ENCODE measurements at places on chromosomes 3 and 15.

GRCh38 chr15:94258246-94258645 lies 26.9 kb downstream of the MCTP2 start:
- DNase-seq = no peak
- H3K27me3 ChIP-seq = no peaks in the 10 kb centered on the region
- peaks cover 15% of the 10 kb centered on the region for H3K4me1 ChIP-seq
- no peak overlapping the region for H3K27ac ChIP-seq
- no peaks in the 10 kb centered on the region for H3K36me3 ChIP-seq
- H3K4me3 ChIP-seq = no peak overlapping the region

- DNase-seq = no peak
- H3K36me3 ChIP-seq = no peaks in the 10 kb centered on the region
- H3K27me3 ChIP-seq = no peaks in the 10 kb centered on the region
- H3K4me3 ChIP-seq = no peak overlapping the region
- no peaks in the 10 kb centered on the region for H3K4me1 ChIP-seq
Observed at GRCh38 chr3:78048698-78049097, 1008.8 kb downstream of the ROBO2 start.

- no peak overlapping the region for H3K4me3 ChIP-seq
- H3K27ac ChIP-seq = no peak overlapping the region
- H3K27me3 ChIP-seq = no peaks in the 10 kb centered on the region
- DNase-seq = no peak
- H3K36me3 ChIP-seq = no peaks in the 10 kb centered on the region
Observed at GRCh38 chr3:38826001-38826400, 10.0 kb upstream of the SCN10A start.

- H3K27ac ChIP-seq = no peak overlapping the region
- H3K4me3 ChIP-seq = no peak overlapping the region
- H3K36me3 ChIP-seq = peaks cover 11% of the 10 kb centered on the region
- H3K4me1 ChIP-seq = no peaks in the 10 kb centered on the region
- no peaks in the 10 kb centered on the region for H3K27me3 ChIP-seq
Observed at GRCh38 chr15:59131969-59132562, 27.1 kb downstream of the CCNB2 start.

DNA sequence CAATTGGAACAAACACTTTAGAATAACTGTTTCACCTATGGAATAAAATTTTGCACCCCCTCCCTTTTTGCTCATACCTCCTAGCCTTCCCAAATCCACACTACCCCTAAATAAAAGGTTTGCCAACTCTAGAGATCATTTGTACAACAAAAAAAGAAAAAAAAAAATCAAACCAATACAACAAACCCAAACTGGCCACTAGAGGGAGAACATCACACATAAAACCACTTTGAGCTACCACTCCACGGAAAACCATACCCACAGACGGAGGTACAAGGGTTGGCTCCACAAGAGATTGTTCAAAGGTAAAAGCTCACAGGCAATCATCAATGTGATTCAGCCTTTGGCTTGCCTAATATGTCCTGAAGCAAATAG lies 47.6 kb downstream of the SETMAR start:
- peak overlapping the region; percentile 37 for H3K27ac ChIP-seq
- H3K4me3 ChIP-seq = no peak overlapping the region
- H3K36me3 ChIP-seq = no peaks in the 10 kb centered on the region

- no peak overlapping the region for H3K4me3 ChIP-seq
- H3K27me3 ChIP-seq = no peaks in the 10 kb centered on the region
- DNase-seq = no peak
- no peak overlapping the region for H3K27ac ChIP-seq
- peaks cover 10% of the 10 kb centered on the region for H3K4me1 ChIP-seq
- no peaks in the 10 kb centered on the region for H3K36me3 ChIP-seq
Observed at GRCh38 chr15:40354408-40355171, 3.4 kb upstream of the DISP2 start.

DNA sequence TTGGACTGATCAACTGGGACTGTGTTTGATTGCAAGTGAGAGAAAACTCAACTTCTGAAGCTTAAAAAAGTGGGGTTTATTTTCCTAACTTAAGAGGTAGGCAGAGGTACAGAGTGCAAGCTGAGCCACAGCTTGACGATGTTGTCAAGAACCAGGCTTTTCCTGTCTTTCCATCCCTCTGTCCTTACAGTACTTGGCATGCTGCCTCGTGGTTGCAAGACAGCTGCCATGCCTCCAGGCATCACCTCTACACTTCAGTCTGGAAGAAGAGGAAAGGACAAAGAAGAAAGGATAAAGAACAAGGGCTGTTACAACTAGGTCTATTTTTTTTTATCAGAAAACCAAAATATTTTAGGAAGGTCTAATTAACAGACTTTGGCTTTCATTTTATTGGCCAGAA lies 51.8 kb upstream of the GALNT15 start:
- no peak overlapping the region for H3K4me3 ChIP-seq
- no peaks in the 10 kb centered on the region for H3K4me1 ChIP-seq
- H3K27ac ChIP-seq = peak overlapping the region; percentile 10
- no peak for DNase-seq
- no peaks in the 10 kb centered on the region for H3K36me3 ChIP-seq

DNA sequence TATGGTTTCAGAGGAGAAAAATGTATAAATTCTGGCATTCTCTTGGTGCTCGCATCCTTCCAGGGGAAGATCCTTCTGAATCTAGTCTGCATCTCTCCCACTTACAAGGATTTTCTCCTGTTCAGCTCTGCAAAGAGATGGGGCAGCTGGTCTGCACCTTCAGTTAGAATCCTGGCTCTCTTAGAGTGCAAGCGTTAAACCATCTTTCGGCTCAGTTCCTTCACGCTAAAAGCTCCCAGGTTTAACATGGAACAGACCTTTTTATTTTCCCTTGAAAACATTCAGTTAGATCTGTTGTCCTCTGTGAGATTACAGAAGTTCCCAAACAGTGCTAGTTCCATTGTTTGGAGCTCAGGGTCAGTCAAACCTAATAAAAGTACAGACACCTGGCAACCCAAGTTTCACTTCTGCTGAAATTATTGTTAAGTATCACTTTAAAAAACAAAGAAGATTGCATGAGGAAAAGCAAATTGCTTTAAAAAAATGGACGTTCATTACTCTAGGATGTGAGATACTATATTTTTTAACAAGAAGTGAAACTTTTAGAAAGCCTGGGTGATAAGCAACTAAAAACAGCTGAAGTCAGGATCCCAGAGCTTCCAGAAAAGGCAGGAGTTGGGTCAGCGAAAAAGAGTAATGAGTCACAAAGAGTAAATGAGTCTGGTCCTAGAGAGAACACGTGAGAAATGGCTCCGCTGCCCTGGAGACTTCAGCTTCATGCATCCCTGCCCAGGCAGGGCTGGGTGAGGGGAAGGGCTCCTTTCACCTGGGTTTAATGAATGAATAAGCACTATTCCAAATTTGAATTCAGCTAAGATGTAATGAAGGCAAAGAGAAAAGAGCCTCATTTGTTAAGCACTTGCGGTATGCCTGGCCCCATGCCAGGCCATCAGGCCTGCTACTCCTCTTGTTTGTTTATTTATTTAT lies 63.3 kb downstream of the ABTB1 start:
- H3K27me3 ChIP-seq = no peaks in the 10 kb centered on the region
- no peak overlapping the region for H3K4me3 ChIP-seq
- no peaks in the 10 kb centered on the region for H3K36me3 ChIP-seq
- peak overlapping the region; percentile 36 for H3K27ac ChIP-seq

DNA sequence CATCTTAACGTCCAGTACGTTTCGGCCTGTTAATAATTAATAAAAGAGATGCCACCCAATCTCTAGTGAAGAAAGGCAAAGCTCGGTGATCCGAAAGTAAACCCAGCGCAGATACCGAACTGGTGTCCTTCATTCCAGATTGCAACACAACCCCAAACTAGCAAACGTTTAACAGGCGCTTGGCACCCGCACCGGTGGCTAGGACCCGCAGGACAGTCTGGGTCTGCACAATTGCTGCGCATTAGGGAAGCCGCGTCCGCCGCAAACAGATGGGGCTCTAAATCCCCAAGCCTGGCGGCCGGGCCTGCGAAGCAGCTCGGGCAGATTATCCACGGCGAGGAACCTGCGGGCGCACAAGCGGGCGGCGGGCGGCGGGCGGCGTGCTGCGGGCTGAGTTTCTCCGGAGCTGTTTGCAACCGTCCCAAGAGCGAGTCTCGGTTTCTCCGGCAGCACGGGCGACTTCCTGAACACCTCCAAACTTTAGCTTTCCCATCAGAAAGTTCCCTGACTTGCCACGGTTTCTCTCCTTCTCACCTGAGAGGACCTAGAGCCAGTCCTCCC lies 112.1 kb upstream of the ICE2 start:
- DNase-seq = no peak
- H3K27ac ChIP-seq = peak overlapping the region; percentile 95
- no peaks in the 10 kb centered on the region for H3K27me3 ChIP-seq
- H3K4me3 ChIP-seq = peak overlapping the region; percentile 87
- H3K36me3 ChIP-seq = no peaks in the 10 kb centered on the region
- peaks cover 12% of the 10 kb centered on the region for H3K4me1 ChIP-seq

- H3K27me3 ChIP-seq = no peaks in the 10 kb centered on the region
- DNase-seq = no peak
- H3K27ac ChIP-seq = no peak overlapping the region
Observed at GRCh38 chr15:68374168-68374745, 57.7 kb downstream of the ITGA11 start.

DNA sequence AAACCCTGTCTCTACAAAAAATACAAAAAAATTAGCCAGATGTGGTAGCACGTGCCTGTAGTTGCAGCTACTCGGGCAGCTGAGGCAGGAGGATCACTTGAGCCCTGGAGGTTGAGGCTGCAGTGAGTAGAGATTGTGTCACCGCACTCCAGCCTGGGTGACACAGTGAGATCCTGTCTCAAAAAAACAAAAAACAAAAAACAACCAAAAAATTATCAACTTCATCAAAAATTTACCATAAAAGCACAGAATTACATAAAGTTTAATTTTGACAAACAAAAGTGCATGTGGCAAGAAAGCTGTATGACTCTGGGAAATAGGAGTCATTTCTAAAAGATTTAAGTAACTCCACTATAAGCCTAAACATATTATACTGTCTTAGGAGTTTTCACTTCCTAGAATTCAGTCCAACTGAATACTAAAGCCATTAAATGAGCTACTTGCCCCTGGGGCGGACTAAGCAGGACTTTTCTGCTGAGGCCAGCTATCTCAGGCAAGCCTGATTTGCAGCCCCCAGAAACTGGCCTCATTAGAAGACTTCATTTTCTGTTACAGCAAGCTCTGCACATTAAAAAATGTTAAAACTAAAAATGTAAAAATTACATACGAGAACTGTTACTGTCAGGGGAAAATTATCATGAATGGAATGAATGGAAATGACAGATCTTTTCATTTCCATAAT lies 23.0 kb downstream of the HSPBAP1 start:
- no peak overlapping the region for H3K27ac ChIP-seq
- no peak overlapping the region for H3K4me3 ChIP-seq

DNA sequence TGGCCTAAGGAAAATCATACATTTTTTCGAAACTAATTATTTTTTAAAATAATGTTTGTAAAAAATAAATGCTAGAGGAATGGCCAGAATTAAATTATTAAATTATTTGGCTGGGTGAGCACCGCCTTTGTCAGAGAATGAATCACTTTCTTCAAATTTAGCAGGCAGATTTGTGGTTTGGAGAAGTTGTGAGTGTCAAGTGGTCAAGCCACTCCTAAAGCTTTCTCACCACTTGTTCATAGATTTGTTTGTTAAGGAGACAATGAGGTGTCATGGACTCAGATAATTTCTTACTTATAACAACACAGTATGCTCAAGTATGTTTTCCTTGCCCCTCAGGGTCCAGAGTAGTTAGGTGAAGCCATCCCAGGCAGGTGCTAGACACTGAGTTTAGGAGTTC lies 196.2 kb downstream of the TUSC7 start:
- no peak overlapping the region for H3K4me3 ChIP-seq
- DNase-seq = no peak
- H3K27ac ChIP-seq = no peak overlapping the region
- H3K36me3 ChIP-seq = no peaks in the 10 kb centered on the region
- H3K4me1 ChIP-seq = no peaks in the 10 kb centered on the region

GRCh38 chr3:139468399-139468798 lies 7.9 kb downstream of the RBP2 start:
- H3K27ac ChIP-seq = no peak overlapping the region
- H3K36me3 ChIP-seq = no peaks in the 10 kb centered on the region
- no peaks in the 10 kb centered on the region for H3K4me1 ChIP-seq
- no peak for DNase-seq

- no peak overlapping the region for H3K4me3 ChIP-seq
- H3K36me3 ChIP-seq = peaks cover 10% of the 10 kb centered on the region
- DNase-seq = no peak
- H3K27ac ChIP-seq = peak overlapping the region; percentile 100
Observed at GRCh38 chr3:134352031-134352671, 22.1 kb downstream of the AMOTL2 start.

GRCh38 chr15:61835496-61836106 lies 224.6 kb downstream of the VPS13C start:
- H3K27me3 ChIP-seq = no peaks in the 10 kb centered on the region
- H3K36me3 ChIP-seq = no peaks in the 10 kb centered on the region
- no peaks in the 10 kb centered on the region for H3K4me1 ChIP-seq
- DNase-seq = no peak

Data from esophagus squamous epithelium (tissue), 5 donors.